ENCODE measurements at places on chromosomes 6 and 20.

DNA sequence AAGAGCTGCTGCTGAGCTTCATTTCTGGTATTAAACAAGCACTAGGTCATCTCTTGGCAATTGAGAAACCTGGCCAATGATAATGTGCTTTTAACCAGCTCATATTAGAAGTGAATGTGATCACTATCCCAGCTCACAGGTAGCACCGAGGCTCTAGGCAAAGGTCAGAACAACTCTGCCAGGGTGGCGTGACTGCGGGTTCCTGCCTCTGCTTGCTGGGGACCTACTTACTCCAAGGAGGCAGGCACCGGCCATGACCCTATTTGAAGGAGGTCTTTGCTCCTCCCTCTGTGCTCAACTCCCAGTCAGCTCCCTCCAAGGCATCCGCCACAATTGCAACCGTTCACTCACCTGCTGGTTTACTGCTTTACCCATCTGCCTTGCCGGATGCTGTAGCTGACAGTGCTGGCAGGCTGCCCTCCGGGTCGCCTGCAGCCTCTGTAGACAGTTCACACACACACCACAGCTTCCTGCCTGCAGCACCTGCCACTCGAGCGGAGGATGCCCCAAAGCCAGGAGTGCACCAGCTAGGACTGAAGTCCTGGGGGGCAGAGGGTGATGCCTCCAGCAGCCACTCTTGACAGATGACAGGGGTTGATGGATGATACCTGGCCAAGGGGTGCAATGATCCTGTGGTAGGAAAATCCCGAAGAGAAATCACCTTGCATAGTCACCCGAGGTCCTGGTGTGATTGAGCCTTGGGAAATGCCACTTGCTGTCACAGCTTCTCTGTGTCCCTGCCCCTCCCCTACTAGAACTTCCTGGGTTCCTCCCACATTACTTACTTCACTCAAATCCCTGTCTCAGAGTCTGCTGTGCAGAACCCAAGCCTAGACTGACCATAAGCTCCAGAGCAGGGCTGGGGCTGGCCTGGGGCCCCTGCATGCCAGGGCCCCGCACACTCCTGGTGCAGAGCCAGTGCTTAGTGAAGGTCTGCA, 8.8 kb upstream of the VSX1 start:
- DNase-seq = no peak

GRCh38 chr6:48113130-48113529, 2.1 kb upstream of the PTCHD4 start:
- no peak for DNase-seq

GRCh38 chr6:99660206-99660605, 53.6 kb downstream of the PRDM13 start:
- no peak for DNase-seq

GRCh38 chr6:17101422-17102257, at the start of gene STMND1:
STMND1 (plus strand) TSS chr6:17102050; CDS start chr6:17102258, 208 bp downstream.
- no peak for DNase-seq

GRCh38 chr20:2637246-2637645, 15.2 kb upstream of the NOP56 start:
- no peak for DNase-seq

GRCh38 chr6:114437235-114437634, 94.4 kb upstream of the HS3ST5 start:
- no peak for DNase-seq

DNA sequence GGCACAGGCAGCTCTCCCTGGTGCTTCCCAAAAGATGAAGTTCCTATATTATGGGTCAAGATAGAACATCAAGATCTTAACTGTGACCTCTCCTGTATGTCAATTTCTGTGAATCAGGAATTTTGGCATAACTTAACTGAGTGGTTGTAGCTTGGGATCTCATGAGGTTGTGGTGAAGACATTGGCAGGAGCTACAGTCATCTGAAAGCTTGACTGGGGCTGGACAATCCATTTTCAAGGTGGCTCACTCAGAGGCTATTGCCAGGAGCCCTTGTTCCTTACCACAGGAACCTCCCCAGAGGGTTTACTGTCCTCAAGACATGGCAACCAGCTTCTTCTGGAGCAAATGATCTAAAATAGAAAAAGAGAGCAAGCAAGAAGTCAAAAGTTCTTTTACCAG, 252.2 kb downstream of the ADGB start:
- DNase-seq = no peak
